Articular chondrocyte of knee joint (primary cell): ENCODE measurements at places on chromosomes 11 and 22. TPM values are rescaled to one million over a fixed set of nuclear protein-coding genes. Genes with fewer than 3 reads are reported as not detected.

Gene P2RY2
- total RNA-seq: 2.1 and 2.5 TPM in 2 replicates

Gene TH
- total RNA-seq: not detected in 2 replicates

Gene CCDC88B
- 0.26 and 0.86 TPM in 2 replicates for total RNA-seq

Gene TRIM48
- not detected in 2 replicates for total RNA-seq

Gene ARHGAP20
- 9.8 and 10.3 TPM in 2 replicates for total RNA-seq

Gene OR10A2
- not detected in 2 replicates for total RNA-seq

Gene TEX12
- 0.54 and 0.65 TPM in 2 replicates for total RNA-seq

Gene C11orf86
- total RNA-seq: not detected in 2 replicates

Gene CRYBB2
- not detected in 2 replicates for total RNA-seq

Gene GAL3ST1
- total RNA-seq: 0.13 and 0.22 TPM in 2 replicates
